ENCODE measurements at places on chromosomes 7 and 10.

- DNase-seq = no peak
Observed at GRCh38 chr7:14233076-14233867, 243.8 kb upstream of the ETV1 start.

- DNase-seq = no peak
Observed at GRCh38 chr7:130856866-130857265, 122.9 kb upstream of the KLF14 start.

- DNase-seq = no peak
Observed at GRCh38 chr7:102834999-102835398, 77.8 kb upstream of the LRRC17 start.

GRCh38 chr7:39379416-39379815 lies 186.8 kb upstream of the YAE1 start:
- no peak for DNase-seq

DNA sequence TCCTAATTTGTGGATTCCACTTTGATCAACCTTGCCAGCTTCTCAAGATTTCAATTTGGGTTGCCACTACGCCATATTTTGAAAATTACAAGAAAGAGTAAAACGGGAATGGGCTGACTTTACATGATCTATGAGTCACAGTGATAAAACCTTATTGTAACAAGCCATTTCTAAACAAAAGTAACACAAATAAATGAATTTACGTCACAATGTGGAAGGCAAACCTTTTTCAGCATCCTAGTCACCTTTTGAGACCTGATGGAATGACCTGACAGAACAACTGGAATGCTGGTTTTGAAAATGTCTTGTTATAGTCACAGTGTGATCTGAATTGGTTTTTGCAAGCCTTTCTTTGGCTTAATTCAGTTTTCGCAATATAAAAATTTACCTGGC lies 85.9 kb downstream of the CDK6 start:
- no peak for DNase-seq

DNA sequence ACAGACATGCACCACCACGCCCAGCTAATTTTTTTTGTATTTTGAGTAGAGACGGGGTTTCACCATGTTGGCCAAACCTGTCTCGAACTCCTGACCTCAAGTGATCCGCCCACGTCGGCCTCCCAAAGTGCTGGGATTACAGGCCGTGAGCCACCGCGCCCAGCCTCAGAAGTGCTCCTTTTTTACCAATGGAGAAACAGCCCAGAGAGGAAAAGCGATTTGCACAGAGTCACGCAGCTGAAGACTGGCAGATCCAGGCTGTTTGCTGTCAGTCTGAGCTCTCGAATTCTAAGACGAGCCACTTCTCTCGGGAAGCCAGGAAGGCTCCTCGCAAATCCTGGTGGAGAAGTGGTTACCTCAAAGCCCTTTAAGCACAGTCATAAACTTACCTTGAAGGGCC lies 57.4 kb upstream of the SDK1 start:
- no peak for DNase-seq

DNA sequence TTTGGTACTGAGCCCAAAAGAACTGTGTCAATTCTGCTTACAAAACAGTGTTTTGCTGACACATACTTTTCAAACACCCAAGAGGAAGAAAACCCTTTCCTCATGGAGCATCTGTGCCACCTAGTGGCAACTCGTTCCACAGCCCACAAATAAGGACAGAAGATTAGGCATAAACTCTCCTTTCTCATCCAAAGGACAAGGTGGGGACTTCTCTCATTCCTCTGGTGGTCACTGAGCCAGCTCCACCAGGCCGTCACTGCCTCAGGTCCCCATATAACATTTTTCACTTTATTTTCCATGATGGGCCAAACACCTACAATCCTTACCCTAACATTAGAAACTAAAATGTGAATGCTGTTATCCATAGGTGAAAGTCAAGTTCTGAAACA lies 76.9 kb downstream of the RNF216 start:
- peak; percentile 71 for DNase-seq

GRCh38 chr7:36719083-36719632 lies 5.1 kb downstream of the AOAH start:
- no peak for DNase-seq

- DNase-seq = no peak
Observed at GRCh38 chr10:116720668-116721546, 21.5 kb downstream of the HSPA12A start.

DNA sequence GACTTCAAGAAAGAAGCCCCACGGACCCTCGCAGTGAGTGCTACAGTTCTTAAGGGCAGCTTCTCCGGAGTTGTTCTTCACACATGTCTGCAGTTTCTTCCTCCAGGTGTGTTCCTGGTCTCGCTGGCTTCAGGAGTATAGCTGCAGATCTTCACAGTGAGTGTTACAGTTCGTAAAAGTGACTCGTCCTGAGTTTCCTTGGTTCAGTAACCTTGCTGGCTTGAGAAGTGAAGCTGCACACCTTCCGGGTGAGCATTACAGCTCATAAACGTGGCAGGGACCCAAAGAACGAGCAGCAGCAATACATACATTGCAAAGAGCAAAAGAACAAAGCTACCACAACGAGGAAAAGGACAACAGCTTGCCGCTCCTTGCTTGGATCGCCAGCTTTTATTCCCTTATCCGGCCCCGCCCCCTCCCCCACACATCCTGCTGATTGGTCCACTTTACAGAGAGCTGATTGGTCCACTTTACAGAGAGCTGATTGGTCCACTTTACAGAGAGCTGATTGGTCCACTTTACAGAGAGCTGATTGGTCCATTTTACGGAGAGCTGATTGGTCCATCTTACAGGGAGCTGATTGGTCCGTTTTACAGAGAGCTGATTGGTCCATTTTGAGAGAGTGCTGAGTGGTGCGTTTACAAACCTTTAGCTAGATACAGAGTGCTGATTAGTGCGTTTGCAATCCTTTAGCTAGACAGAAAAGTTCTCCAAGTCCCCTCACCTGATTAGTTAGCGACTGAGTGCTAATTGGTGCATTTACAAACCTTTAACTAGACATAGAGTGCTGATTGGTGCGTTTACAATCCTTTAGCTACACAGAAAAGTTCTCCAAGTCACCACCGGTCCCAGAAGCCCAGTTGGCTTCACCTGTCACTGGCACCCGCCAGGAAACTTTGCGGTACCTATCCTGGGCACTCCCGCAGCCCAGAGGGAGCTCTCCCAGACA lies 165.3 kb downstream of the AGMO start:
- no peak for DNase-seq

- DNase-seq = no peak
Observed at GRCh38 chr10:87541114-87541513, 36.4 kb downstream of the MINPP1 start.

- no peak for DNase-seq
Observed at GRCh38 chr10:11886138-11886474, 63.0 kb downstream of the PROSER2 start.
